ENCODE measurements at places on chromosomes 1 and 21.

DNA sequence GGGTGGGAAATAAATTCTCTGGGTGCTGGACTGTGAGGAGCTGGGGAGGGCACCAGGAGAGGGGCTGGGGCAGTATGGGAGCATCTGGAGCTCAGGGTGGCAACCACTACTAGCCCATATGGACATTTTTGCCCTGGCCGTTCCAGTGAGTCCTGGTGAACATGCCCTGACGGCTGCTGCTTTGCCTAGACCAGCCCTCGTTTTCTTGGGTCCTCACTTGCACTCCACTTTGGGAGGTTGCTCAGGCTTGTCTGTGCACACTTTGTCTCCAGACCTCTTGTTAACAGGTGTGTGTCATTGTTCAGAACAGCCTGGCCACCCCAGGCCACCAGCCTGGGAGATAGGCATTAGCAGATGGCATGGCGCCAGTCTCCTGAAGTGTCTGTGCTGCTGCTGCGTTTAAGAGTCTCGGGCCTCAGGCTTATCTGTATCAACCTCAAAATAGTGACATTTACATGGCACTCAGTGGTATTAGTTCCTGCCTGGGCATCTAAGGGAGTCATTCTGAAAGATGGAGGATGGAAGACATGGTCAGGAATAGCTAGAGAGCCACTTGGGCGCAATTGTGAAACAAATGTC lies 190.5 kb downstream of the PTPRU start:
- peak; percentile 40 for DNase-seq

DNA sequence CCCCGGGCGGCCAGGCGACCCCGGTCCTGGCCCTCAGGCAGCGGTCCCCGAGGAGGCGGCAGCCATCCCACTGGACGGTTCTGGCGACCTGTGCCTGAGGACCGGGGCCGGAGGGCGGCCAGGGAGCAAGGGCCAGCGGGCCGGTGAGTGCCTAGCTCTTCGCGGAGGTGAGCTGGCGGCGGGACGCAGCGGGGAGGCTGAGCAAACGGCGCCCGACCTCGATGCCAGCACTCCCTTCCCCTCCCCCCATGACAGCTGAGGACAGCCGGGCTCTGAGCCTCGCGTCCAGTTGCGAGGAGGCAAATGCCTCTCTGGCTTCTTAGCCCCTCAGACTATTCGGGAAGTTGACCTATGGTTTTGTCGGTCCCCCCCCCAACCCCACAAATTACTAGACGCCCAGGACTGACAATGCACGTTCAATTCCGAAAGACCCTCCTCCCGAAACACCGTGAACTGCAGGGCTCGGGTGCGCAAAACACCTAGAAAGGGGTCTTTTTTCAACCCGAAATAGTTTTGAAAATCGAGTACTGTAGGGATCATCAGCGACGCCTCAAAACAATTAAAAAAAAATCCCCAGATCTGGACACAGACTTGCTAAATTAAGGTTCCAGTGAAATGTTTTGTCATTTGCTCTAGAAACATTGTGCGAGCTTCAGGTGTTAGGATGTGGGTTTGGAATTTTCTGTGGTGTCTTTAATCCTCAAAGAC lies 8.3 kb downstream of the CDKN2C start:
- DNase-seq, result peak; percentile 83

- DNase-seq, result no peak
Observed at GRCh38 chr1:243413431-243414151, 157.8 kb downstream of the SDCCAG8 start.

- no peak for DNase-seq
Observed at GRCh38 chr1:13900583-13900982, 200.6 kb downstream of the PRDM2 start.

DNA sequence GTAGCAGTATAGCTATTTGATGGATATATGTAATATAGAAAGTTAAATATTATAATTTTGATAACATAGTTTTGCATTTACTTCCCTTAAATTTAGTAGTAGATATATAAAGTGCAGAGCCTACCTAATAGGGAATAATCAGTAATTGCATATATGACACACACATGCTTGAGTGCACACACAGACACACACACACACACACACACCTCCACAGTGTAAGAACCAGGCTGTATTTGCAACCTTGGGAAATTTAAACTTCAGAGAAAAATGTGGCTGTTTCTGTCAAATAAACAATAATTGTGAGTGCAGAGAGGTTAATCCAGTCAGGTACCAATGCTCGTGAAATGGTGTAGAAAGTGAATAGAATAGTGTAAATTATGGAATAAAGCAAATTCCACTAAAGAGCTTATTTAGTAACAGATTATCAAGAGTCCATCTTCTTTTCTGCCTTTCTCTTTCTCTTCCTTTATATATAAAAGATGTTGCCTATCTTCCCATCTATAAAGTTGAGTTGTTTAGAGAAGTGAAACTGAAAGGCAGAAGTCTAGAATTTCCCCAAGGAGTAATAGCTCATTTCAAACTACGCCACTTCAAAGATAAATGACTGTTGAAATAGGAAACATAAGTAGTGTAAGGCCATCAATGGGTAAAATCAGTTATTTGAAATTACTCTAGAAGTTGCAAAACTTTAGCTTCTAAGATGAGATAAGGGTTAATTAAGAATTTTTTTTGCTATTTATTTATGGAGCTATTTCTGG lies 273.7 kb downstream of the SRGAP2C start:
- no peak for DNase-seq

GRCh38 chr1:114164840-114165543 lies 11.3 kb upstream of the SYT6 start:
- DNase-seq, result no peak

DNA sequence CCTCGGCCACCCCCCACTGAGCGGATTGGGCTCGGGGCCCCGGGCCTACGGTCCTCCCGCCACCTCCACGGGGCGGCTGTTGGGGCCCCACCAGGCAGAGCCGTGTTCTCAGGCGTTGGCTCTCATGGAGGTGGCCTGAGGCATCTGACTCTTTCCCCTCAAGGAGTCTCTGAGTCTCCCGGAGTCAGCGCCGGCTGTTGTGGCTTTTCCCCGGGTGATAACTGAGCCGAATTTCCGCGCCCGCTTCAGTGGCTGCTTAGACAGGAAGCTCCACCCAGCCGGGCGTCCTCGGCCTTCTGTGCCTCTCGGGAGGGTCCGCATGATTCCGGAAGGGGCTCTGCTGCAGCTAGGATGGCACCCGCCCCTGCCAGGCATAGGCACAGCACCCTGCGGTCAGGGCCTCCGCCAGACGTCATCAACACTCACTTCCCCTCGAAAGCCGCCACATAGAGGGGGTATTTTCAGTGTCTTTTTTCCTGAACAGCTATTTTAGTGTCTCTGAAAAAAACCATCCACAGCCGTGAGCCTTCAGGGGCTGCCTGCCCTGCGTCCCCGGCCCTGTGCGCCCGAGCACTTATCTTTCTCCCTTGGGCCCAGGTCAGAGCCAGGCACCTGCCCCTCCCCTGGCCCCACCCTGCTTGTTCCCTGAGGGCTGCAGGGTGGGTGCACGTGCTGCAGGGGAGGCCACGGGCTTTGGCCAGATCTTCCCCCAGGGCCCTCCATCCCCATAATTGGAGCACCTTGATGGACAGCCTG lies 72.9 kb downstream of the SKI start:
- peak; percentile 91 for DNase-seq

DNA sequence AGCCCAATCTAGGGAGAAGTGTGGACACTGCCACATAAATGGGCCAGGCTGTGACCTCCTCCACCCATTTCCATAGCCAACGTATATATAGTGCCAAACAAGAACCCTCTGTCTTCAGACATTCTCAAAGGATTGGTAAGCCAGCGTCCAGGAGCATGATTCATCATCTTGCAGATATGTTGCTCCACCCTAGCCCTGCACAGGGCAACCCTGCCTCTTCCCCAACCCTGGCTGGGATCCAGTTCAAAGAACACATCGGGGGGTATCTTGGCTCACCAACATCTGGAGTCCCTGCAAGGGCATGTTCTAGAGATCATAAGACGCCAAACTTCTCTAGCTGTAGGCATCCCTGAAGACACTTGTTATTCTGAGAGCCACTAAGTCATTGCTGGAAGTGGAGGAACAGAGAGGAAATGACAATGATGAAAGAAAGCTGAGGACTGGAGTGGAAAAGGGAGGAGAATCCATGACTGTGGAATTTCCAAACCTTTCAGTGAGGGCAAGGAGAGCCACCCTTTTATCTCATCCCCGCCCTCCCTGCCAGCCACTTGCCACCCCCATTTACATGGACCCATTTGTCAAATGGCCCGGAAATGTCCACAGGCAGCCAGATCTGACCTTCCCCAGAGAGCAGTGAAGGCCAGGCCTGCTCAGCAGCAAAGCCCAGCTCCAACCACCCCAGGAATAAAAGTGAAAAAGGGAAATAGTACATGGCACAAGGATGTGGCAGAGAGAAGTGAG lies 144.1 kb upstream of the CTTNBP2NL start:
- no peak for DNase-seq

DNA sequence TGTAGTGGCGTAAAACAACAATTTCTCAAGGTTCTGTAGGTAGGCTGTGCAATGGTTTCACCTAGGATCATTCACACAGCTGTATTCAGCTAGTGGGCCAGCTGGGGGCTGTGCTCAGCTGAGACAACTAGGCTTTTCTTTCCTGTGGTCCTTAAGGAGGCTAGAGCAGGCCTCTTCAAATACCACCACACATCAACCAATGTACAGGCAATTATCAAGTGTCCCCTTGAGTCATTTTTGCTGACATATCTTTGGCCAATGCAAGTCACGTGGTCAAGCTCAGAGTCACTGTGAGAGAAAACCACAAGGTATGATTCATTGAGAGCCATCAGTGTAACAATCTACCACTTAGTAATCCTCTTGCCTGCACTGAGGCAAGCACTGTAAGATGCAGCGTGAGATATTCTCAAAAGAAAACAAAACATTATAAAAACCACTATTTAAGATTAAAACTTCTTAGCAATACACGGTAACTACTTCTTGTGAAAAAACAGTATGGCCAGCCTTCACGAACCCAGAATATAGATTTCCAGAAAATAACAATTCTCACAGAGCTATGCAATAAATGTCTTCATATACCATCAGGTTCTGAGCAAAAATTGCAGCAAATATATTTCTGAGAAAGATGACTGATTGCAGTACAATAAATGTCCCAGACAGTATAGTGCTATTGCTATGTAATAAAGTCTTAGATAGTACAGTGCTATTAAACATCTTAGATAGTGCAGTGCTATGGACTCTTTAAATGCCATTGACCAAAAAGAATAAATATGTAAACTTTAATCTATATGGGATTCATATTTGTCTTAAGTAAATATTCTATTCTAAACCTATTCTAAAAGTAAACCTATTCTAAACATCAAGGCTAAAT lies 55.3 kb downstream of the NME7 start:
- DNase-seq, result no peak

GRCh38 chr1:219247441-219247840 lies 73.8 kb downstream of the LYPLAL1 start:
- DNase-seq, result no peak

DNA sequence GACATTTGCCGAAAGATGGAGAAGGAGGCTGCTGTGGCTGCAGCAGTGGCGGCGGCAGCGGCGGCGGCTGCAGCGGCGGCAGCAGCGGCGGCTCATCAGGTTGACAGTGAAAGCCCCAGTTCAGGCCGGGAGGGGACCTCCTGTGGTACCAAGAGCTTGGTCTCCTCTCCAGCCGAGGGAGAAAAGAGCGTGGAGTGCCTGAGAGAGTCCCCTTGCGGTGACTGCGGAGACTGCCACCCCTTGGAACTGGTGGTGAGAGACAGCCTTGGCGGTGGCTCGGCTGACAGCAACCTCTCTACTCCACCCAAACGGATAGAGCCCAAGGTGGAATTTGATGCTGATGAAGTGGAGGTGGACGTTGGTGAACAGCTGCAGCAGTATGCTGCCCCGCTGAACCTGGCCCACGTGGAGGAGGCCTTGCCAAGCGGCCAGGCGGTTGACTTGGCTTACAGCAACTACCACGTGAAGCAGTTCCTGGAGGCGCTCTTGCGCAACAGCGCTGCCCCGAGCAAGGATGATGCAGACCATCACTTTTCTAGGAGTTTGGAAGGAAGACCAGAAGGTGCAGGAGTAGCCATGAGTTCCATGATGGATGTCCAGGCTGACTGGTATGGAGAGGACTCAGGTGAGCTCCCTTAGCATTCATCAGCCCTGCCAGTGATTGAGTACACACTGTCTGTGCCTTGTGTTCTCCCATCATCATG lies 6.3 kb downstream of the ZBTB8B start:
- no peak for DNase-seq

DNA sequence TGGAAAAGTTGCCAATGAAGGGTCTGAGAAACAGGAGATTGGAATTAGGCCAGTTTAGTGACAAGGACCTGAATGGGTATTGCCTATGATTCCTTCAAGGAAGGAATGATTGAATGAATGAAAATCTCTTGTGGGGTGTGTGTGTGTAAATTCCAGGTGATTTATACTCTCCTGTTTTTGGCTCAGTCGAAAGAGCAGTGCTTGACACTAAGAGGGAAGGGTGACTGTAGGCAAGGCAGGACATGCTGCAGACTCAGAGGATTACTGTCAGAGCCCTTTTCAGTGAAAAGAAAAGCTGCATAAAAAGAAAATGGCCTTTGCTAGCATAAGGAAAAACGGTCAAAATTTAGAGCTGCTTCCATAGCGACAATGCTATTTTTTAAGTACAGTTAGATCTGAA lies 30.1 kb downstream of the C1orf21 start:
- no peak for DNase-seq

- no peak for DNase-seq
Observed at GRCh38 chr1:190320952-190321351, 156.7 kb downstream of the BRINP3 start.

DNA sequence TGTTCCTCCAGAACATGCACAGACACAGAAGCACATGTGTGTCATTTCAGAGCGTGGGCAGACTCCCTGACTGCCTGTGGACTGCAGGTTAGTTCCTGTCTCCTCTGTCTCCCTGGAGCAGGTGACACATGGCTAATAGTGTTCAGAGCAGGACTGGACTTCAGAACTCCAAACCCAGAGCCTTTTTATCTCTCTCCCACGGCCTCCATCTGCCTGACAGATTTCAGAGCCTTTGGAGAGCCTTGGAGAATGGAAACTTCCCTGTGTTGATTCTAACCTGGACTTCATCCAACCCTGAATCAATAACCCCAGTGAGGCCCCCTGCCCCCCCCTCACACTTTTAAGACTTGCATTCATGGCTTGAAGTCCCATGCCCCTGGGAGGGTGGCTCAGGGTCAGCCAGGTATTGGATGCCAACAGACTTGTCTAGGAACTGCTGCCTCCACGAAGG lies 44.4 kb downstream of the C1orf198 start:
- no peak for DNase-seq

GRCh38 chr1:25700144-25700523 lies 83.5 kb downstream of the MAN1C1 start:
- DNase-seq, result peak; percentile 92

Measured in sigmoid colon (tissue), 7 donors.